ENCODE measurements at places on chromosomes 5 and 9.

DNA sequence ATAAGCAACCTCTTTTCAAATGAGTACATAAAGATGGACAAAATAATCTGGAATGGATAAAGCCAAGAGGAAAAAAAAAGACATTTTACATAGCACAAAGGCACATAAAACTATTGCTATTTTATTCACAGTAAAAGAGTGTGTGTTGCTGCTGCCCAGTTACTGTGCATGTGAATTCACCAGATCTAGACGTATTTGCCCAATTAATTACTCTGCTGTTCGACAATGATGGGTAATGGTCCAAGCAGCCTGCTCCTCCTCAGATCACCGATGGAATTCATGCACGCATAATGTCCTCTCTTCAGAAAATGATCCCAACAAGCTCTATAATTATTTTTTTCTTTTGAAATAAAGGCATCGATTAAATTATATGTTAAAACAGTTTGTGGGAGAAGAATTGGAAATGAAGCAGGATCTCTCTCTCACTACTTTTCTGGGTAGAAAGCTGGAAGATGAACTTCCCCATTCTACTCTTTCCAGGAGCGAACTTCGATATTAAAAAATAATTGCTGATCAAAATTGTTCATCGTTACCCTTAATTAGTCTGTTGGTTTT lies 357.4 kb upstream of the CCNH start:
- no peak for DNase-seq

- no peak for DNase-seq
These were observed 16.1 kb upstream of the RLN1 start for GRCh38 chr9:5355817-5356216.

DNA sequence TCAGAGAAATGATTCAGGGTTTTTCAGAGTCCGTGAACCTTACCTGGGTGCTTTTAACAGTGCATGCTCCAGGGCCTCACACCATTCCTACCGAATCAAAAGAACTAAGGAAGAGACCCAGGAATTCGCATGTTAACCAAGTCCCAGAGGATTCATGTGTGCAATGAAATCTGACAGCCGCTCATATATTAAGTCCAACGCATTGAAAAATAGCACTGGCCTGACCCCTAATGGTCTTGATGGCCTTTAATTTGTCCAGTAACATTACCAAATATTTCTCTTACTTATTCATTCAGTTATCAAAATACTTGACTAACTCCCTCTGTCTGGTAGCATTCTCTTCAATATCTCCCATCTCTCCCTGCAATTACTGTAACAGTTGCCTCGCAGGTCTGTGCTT lies 55.0 kb upstream of the MARCHF11 start:
- no peak for DNase-seq

DNA sequence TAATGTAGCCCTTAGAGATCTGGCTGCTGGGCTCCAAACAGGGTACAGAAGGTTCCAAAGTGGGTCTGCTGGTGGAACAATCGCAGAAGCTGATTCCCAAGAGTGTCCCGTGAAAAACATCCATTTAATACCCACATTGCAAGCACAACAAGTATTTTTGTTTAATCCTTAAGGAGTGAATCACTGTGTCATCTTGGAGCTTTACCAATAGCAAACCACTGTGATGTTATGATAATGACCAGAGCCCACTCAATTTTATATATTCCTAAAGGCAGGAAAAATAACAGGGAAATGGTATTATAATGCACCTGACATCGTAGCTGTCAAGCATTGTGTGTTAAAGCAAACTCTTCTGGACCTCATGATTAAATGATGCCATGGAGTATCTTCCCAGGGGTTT lies 291.9 kb downstream of the FBXL7 start:
- DNase-seq, result no peak

- DNase-seq, result no peak
These were observed 21.8 kb downstream of the TNIP1 start for GRCh38 chr5:151058891-151059489.

DNA sequence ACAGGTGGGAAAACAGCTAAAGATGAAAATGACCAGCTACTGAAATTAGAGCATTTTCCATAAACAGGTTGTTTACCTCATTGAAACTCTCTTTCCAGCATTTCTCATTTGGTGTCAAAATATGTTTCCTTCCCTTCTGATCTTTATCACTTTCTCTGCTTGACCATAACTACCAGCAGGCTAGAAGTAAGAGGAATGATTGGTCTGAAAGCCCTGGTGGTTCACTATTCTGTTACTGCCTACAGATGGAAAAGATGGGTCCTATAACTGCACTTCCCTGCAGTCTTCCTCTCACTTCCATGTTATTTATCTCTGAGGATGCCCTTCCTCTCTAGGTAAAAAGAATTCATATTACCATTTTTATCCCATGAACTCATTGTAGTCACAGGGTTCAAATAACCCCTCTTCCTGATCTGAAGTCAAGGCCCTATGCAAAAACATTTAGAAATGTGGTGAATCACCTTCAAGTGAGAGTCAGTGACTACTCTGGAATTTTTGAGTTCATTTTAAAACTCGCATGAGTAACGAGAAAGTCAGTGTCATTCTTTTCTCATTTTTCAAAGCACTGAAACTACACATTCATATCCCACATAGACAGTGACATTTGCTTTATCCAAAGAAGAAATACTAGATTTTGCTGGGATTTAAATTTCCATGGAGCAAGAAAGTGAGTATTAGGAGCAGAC lies 51.7 kb downstream of the ZNF474 start:
- no peak for DNase-seq

GRCh38 chr5:93621327-93621798 lies 38.3 kb downstream of the NR2F1 start:
- no peak for DNase-seq

DNA sequence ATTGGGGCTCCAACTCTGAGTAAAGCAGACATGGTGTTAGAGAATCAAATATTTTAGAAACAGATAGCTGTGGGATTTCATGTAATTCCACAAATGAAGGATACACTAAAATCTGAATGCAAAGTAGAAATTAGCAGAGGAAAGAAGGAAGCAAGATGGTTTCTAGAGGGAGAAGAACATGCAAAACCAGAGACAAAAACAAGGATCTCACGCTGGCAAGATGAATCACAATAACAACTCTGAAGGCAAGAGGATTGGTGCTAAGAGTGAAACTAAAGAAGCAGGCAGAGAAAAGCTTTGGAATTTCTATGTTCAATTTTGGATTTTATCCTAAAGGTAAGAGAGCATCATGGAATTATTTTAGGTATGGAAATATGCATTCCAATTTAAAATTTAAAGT lies 857.2 kb upstream of the COX7C start:
- no peak for DNase-seq

DNA sequence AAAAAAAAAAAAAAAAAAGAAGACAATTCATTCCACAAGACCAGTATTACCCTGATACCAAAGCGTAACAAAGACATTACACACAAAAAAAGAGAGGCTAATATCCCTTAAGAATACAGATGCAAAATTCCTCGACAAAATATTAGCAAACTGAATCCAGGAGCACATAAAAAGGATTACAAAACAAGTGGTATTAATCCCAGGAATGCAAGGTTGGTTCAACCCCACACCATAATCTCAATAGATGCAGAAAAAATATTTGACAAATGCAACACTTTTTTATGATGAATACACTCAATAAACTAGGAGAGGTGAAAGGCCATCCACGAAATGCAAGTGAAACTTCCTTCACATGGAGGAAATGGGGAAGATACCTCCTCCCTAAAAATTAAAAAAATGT lies 80.1 kb upstream of the TLR4 start:
- DNase-seq, result no peak

DNA sequence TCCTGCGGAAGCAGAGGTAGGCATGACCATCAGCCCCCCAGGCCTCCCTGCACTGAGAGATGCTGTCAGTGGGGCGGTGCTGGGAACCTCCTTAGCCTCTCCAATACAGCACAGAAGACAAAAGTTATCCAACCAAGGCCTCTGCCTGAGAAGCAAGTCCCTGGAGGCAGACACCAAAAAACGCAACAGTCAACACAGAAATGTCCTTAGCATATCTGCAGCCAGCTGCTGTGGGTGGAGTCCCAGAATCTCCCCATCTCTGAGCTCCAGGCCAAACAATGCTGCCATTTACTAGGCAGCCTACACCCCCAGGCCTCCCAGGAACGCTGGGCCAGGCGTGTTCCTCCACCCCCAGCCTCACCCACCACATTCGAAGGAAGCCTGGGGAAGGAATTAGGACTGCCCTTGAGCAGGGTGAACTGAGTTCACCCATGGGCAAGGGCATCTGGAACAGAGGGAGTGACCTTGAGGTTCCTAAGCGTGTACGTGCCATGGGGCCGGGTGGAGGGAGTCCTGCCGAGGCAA lies 43.7 kb downstream of the STK10 start:
- no peak for DNase-seq

DNA sequence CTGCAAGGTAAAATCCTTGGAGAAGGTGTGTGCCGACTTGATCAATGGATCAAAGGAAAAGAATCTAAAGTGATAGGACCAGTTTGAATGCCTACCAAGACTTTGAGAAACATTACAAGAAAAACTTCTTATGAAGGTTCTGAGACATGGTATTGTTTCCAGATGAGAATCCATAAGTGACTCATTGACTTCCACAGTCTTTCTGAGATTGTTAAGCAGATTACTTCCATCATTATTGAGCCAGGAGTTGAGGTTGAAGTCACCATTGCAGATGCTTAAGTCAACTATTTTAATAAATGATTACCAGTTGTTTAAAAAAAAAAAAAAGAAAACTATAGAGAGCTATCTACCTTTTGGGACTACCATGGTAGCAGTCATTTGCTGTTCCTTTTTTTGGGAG lies 7.0 kb downstream of the LNPEP start:
- DNase-seq, result no peak

All from activated T-helper 1 cell treated with anti-CD3 and anti-CD28 coated beads, Interleukin-12 subunit alpha, Interleukin-12 subunit beta, Interleukin-2, Interleukin-4 antibody, amounts not matched to agents 30 ng/mL and 10 ng/mL and 1 ng/mL, durations not matched to agents 14 hours and 24 hours and 36 hours (primary cell).